NCI-H748 treated with DMSO at 0.1 percent for 48 hours (cell line): ENCODE measurements at places on chromosomes 2 and 18.

DNA sequence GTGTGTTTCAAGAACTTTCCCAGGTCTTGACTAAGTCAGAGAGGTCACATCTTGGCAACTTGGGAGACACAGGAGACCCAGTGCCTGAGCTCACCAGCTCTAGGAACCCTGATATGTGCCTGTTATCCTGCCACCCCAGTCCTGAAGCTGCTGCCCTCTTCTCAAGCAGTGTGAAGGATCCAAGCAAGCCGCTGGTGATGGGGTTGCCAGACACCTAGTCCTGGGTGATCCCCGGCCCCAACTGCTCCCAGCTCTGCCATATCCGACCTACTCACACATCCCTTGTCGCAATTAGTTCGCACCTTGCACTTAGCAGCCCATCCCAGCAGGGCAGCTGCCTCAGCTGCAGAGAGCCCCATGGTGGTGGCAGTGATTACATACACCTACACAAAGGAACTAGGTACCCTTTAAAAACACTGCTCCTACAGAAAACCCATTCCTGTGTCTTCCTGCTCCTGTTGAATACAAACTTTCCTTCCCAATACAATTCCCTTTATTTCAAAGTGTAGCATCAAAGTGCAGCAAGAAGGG lies 247.2 kb upstream of the RAB12 start:
- no peak for DNase-seq

DNA sequence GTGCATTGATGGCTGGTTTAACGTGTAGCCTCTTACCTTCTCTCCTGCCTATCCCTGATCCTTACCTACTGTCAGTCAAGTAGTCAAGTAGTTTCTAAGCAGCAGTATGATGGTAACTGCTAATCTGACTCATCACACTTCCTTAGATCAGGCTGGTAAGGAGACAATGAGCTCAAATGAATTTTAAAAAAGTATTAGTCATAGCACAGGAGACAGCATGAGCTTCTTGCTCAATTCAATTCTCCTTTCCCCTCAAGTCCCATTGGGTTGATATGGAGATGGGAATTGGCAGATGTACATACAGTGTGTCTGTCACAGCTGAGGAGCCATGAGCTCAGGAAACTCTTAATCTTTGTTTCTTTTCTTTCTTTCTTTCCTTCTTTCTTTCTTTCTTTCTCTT lies 799.7 kb downstream of the LRP1B start:
- no peak for DNase-seq

DNA sequence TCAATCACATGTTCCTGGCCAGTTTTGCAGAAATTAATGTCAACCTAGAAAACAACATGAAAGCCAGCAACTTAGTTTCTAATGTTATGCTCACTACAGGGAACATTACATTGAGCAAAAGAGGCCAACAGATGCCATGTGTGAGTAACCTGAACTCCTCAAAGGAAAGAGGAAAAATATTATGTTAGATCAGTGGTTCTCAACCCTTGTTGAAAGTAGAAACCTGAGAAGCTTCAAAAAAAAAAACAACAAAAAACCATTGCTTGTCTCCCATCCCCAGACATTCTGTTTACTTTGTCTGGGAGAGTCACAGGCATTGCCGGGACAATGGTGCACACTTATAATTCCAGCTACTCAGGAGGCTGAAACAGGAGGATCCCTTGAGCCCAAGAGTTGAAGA lies 57.7 kb downstream of the METTL4 start:
- DNase-seq, result peak; percentile 34

GRCh38 chr2:88331239-88331638 lies 121.3 kb downstream of the FOXI3 start:
- no peak for DNase-seq

DNA sequence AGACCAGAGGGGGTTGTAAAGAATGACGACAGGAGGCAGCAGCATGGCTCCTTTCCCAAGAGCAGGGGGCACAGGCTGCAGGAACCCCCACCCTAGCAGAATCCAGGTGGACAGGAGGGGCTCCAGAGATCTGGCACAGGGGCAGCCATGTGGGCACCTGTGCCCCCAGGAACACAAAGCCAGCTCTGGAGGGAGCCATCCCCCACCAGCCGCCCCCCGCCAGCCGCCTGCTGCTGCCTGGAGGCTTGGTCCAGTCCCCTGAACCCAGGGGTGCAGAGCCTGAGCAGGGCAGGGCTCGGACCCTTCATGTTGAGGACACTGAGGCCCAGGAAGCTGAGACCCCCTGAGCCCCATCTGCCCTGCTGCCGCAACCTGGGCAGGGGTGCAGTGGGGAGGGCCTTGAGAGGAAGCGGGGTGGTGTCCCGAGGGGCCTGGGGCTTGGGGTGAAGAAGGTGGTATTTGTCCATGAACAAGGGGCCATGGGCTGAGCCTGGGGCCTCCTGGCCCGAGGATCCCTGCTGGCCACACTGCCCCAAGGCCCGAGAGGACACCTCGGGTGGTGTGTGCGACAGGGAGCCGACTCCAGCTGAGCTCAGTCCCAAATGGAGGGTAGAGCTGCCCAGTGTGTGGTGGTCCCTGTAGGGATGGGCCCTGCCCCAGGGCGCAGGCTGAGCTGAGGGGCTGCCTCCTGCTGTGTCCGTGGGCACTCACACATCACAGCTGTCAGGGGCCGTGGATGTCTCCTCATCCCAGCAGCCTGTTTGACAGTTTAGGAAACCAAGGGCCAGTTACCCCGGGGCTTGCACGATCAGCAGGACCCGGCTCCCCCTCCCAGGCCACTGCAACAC lies 39.8 kb upstream of the SNED1 start:
- DNase-seq, result no peak

GRCh38 chr18:9673296-9674251 lies 34.5 kb upstream of the RAB31 start:
- no peak for DNase-seq

- no peak for DNase-seq
Measured at GRCh38 chr18:10660179-10660884, 134.5 kb downstream of the NAPG start.

GRCh38 chr18:24786027-24786426 lies 325.6 kb downstream of the HRH4 start:
- DNase-seq, result peak; percentile 12

GRCh38 chr18:24026457-24026856 lies 11.9 kb downstream of the TTC39C start:
- no peak for DNase-seq

DNA sequence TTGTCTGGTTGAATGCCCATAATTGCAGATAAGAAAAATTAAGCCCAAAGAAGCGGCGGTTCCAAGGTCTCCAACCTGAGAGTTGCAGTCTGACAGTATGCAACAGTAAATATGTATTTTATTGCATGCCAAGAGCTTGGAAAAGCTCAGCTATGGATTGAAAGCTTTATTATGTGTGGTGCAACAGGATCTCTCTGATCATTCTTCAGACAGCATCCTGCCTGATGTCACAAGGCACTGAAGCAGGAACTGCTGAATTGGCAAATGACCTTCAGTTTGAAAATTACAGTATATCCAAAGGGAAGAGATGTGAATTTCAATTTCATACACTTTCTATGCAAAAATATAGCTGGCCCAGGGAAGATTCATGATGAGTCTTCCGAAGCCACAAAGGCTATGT lies 42.5 kb downstream of the DOCK10 start:
- DNase-seq, result no peak

DNA sequence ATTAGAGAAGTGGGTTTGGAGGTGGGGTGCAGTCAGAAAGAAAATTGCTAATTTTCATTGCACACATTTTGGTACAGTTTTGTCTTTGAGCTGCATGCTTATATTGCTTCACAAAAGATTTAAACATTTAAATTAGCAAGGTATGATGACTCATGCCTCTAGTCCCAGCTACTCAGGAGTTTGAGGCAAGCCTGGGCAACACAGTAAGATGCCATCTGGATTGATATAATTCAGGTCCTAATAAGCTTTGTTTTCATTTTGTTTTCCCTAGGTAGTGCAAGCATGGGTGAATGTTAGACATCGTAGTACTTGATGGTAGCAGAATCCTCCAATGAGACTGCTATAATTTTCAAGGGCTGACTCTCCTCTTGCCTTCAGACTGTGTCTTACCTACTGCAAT lies 396.7 kb upstream of the RGPD4 start:
- DNase-seq, result no peak

DNA sequence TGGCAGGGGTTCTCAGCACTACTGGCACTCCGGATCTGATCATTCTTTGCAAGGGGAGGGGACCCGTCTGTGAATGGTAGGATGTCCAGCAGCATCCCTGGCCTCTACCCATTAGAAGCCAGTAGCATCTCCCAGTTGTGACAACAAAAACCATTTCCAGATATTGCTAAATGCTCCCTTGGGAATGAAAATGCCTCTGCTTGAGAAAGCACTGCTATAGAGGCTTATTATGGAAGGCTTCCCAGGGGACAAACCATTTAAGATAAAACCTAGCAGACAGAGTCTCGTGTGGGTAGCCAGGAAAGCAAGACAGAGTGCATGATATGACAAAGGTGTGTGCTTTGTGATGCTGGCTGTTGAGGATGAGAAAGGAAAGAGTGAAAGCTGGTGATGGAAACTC lies 273.7 kb downstream of the TMX3 start:
- DNase-seq, result no peak

- DNase-seq, result no peak
Measured at GRCh38 chr18:74217476-74218143, 69.3 kb downstream of the TIMM21 start.

DNA sequence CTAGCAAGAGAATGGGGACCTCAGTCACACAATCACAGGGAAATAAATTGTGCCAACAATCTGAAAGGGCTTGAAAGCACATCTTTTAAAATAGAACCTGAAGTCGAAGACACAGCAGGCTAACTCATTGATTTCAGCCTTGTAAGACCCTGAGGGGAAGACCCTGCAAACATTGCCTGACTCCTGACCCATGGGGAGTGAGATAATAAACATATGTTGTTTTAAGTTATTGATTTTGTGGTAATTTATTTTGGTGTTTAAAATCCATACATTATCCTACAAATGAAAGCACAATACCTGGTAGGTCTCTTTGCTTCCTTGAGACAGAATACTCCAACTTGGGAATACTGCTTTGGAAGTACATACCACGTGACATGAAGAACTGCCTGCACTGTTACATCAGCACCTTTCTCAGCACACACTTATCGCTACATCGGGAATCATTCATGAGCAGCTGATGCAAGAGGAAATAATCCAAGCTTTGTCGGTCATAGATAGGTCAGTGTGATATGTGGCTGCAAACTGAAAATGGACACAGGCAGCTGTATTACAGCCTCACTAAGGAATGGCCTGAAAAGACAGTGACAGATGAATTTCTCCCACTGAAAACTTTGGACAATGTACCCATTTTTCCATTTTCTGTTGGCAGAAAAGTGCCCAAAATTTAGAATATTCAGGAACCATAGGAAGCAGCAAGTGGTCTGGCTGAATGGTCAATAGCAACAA lies 494.5 kb upstream of the MAP2 start:
- no peak for DNase-seq

GRCh38 chr18:76604935-76605240 lies 109.8 kb upstream of the ZNF516 start:
- DNase-seq, result no peak

DNA sequence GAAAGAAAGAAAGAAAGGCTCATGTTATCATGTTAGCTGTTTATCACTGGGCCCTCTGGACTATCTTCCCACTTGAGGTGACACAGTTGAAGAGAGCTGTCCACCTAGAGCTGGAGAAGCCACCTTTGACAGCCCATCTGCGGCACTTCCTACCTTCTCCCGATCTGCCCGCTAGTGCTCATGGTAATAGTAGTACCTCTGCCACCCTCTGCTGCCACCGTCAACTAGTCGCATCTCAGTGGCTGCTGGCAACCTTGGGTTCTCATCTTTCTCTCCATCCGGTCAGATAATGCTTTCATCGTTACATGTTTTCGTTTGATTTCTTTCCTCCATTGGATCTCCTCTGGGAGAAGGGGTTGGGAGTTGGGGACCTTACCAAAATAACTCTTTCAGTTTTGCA lies 63.2 kb upstream of the COPS8 start:
- DNase-seq, result peak; percentile 49

GRCh38 chr2:88919087-88919738 lies 227.7 kb downstream of the RPIA start:
- peak; percentile 2 for DNase-seq

GRCh38 chr2:37541516-37541915 lies 129.9 kb downstream of the CDC42EP3 start:
- no peak for DNase-seq

DNA sequence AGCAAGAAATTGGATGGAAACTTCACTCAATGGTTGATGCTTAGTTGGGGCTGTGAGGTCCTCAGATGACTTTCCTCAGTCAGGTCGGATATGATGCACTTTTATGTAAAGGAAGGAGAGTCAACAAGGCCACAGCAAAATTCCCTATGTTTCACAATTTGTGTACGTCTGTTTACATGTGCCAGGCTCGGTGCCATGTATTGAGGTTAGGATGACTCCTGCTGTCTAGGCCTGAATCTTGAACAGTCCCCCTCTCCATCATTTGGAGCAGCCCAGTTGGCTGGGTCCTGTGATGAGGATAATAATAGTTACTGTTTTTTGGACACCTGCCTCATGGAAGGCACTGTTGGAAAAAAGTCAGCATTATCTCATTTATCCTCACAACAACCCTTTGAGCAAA lies 43.1 kb downstream of the VSNL1 start:
- DNase-seq, result no peak

- no peak for DNase-seq
Measured at GRCh38 chr2:165911231-165911630, 42.3 kb downstream of the TTC21B start.

DNA sequence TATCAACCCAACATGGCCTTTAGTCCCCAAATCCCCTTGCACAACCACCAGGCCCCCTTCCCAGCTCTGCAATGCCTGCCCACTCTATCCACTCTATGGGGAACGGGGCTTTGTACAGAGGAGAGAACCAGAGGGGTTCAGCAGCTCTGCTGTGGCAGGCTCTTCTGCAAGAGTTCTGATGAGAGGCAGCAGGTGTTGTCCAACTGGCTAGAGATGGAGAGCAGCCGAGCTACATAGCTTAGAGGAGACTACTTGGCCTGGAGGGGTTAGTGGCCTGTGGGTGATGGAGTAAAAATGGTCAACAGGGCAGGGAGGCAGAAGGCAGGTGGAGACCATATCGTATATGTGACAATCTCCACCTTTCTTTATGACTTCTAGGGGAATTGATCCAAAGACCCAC lies 103.0 kb downstream of the QPCT start:
- DNase-seq, result no peak

GRCh38 chr2:120036145-120036544 lies 23.3 kb downstream of the EPB41L5 start:
- no peak for DNase-seq

GRCh38 chr2:159744363-159744762 lies 32.1 kb downstream of the MARCHF7 start:
- no peak for DNase-seq

- no peak for DNase-seq
Measured at GRCh38 chr18:21513292-21513691, 87.2 kb downstream of the ESCO1 start.

DNA sequence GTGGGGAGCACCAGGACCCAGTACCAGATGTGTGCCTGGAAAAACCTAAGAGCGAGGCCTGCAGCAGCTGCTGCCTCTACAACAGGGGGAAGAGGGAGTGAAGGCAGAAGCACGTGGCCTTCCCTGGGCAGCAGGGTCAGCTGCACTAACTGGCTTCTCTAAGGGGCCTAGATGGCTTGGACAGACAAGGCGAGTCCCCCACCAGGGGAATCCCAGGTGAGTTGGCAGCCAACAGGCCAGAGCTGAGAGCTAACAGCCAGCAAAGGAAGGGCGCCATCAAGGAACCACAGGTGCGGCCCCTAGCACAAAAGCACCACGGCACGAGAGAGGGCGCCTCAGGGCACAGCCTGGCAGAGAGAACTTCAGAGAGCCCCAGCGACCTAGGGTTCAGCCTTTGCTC lies 19.8 kb upstream of the MAL start:
- DNase-seq, result no peak

- no peak for DNase-seq
Measured at GRCh38 chr2:36455788-36456187, 100.2 kb downstream of the CRIM1 start.

- DNase-seq, result no peak
Measured at GRCh38 chr2:82823892-82824291, 1635.2 kb downstream of the SUCLG1 start.
